ENCODE measurements at places on chromosomes 2 and 18.

DNA sequence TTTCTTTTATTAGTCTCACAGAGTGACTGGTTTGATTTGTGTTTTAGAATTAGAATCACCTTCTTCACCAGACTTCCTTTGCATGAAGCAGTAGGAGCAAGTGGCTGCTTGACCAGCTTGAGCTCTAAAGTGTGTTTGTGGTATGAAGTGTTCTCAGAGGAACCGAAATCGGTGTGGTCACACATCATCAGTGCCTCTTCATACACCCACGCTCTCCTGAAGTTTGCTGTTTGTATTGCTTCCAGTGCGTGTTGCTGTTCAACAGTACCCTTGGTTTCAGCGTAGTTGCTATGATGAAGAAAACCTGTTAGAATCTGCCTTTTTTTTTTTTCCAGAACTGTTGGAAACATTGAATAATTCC, 77.9 kb downstream of the LIMS1 start:
- DNase-seq, result no peak

- no peak for DNase-seq
These were observed 218.0 kb downstream of the PHLPP1 start for GRCh38 chr18:62933261-62933887.

GRCh38 chr2:164242409-164242808, 378.9 kb downstream of the GRB14 start:
- DNase-seq, result no peak

- DNase-seq, result no peak
These were observed 119.4 kb downstream of the CYRIA start for GRCh38 chr2:16546128-16546754.

DNA sequence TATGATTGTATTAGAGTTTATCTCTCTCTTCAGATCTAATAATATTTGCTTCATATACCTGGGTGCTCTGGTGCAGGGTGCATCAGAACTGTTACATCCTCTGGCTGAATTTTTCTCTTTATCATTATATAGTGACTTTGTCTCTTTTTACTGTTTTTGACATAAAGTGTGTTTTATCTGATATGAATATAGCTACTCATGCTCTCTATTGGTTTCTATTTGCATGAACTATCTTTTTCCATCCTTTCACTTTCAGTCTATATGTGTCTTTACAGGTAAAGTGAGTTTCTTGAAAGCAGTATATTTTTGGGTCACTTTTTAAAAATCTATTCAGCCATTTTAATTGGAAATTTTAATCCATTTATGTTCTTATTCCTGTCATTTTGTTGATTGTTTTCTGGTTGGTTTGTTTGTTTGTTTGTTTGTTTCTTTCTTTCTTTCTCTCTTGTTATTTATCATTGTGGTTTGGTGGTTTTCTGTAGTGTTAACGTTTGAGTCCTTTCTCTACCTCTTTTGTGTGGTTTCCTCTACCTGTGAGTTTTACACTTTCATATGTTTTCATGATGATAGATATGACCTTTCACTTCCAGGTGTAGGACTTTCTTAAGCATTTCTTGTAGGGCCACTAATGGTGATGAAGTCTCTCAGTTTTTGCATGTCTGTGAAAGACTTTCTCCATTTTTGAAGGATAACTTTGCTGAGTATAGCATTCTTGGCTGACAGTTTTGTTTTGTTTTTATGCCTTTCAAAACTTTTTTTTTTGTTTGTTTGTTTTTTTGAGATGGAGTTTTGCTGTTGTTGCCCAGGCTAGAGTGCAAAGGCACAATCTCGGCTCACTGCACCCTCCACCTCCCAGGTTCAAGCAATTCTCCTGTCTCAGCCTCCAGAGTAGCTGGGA, 54.9 kb downstream of the CCNT2 start:
- no peak for DNase-seq

GRCh38 chr2:140718999-140719398, 1411.8 kb downstream of the LRP1B start:
- DNase-seq, result no peak

DNA sequence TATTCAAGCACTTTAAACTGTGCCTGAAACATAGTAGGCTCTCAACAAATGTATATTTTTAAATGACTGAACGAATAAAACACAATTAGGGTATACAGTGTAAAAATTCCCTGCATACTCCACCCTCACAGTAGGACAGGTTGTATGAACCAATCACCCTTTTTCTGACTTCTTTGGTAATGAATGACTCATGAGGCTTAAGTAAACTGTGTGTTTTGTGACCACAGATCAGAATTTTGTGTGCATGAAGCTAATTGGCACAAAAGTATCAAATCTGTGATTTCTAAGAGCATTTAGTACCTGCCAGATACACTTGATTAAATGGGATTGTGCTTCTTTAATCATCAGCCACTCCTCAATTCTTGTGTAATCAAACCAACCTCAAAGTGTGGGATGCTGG, 109.9 kb upstream of the MAP4K3 start:
- DNase-seq, result no peak

- DNase-seq, result no peak
These were observed 1289.2 kb downstream of the DSC3 start for GRCh38 chr18:29753379-29753778.

DNA sequence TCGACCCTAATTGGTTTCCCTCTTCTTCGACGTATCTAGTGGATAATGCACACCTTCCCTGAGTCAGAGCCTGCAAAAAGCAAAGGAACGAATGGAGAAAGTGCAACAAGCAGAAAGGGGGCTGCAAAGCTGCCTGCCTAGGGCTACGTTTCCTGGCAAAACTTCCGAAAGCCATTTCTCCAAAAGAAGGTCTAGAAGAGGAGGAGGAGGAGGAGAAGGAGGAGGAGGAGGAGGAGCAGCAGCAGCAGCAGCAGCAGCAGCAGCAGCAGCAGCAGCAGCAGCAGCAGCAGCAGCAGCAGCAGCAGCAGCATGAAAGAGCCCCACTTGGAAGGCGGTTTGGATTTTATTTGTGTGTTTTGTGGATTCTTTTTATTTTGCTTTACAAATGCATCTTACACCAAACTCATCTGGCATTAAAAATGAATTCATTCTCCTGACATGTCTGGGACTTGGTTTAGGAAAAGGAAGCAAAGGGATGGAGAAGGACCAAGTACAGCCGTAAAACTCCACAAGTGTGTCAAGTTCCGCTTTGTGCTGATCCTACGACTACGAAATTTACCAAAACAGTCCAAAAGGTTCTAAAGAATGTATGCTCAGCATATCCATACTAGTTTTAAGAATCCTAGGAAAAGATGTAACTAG, 2.0 kb downstream of the TCF4 start:
- no peak for DNase-seq

DNA sequence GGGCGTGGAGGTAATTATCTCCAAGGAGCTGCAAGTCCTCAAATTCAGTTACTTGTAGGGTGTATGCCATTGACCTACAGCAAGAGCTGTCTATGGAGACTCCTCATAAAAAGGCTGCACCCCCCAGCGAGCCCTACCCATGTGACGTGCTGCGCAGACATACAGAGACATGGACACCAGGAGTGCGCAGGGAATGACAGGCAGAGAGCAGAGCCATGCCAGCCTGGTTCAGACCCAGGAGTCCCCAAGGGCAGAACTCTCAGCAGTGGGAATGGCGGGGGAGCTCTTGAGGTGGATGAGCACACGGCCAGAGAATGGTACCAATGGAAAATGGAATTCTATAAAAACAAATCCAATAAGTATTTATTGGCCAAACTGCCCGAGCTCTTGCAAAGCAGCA, 310.1 kb downstream of the MYCN start:
- no peak for DNase-seq

DNA sequence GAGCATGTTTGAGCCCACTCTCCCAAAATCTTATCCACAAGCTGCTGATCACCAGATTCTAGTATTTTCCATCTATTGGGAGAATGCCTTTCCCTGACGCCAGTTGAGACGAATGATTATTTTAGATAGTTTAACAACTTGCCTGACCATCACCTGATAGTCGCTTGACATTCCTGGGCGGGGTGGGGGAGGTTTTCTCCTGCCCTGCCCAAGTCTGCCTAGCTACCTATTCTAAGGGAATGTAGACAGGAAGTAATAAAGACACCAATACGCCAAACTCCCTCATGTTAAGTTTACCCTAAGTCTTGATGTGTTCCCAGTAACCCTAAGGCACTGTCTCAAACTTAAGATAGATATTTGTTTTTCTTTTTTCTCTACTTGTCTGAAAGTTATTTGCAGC, 4.6 kb upstream of the ACAA2 start:
- DNase-seq, result no peak
